ENCODE measurements at places on chromosomes 6 and 20. TPM values are rescaled to one million over a fixed set of nuclear protein-coding genes. Genes with fewer than 3 reads are reported as not detected.

- no peak for DNase-seq
Observed at GRCh38 chr6:33781131-33781975, 7.6 kb downstream of the LEMD2 start.

DNA sequence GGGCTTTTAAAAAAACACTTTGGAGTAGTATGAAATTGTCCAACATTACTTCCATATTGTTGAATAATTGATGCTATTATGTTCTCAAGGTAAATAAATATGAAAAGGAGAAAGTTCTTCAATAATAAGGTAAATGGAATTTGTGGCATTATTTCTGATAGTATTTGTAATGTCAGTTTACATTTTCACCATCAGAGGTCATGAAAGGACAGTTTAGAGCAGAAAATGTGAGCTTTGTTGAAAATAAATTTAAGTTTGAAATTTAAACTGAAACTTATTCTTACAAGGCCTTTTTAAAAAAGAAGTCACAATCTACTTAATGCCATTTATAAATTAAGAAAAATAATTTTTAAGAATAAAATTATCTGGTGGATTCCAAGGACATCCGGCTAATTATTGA, 15.8 kb upstream of the CEP162 start:
- no peak for DNase-seq

DNA sequence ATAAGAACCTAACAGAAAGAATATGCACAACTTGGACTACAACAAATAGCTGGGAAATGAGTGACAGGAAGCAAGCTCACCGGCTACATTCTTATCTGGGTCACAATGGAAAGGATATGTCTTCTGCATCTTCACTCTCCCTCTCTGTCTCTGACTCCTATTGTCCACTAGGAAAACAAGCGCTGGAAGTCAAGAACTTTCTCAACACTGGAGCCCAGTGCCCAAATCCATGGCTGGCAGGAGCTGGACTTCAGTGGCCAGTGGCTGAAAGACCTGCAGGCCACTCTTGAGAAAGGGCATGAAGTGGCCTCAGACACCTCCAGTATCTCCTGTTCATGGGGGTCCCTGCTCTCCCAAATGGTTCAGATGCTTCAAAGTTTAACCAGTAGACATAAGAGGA, 62.0 kb downstream of the FAM50B start:
- no peak for DNase-seq

GRCh38 chr6:25012657-25013056, 76.9 kb upstream of the RIPOR2 start:
- peak; percentile 92 for DNase-seq

- no peak for DNase-seq
Observed at GRCh38 chr6:136007345-136007744, 155.8 kb downstream of the PDE7B start.

DNA sequence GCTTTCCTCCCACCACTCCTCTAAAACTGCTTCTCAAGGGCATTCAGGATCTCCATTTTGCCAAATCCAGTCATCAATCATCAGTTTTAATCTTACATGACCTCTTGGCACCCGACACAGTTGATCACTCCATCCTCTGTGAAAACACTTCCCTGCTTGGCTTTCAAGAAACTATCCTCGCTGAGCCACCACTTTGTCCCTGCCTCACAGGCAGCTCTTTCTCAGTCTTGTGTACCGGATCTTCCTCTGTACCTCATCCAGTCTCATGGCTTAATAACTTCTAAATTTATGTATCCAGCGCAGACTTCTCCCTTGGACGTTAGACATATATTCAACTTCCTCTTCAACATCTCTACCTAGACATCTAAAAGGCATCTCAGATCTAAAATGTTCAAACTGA, 89.9 kb downstream of the BTBD9 start:
- no peak for DNase-seq

GRCh38 chr6:31547727-31548543, 527 bp downstream of the NFKBIL1 start:
- peak; percentile 33 for DNase-seq

GRCh38 chr6:33837971-33838665, 34.3 kb upstream of the MLN start:
- DNase-seq, result peak; percentile 69

DNA sequence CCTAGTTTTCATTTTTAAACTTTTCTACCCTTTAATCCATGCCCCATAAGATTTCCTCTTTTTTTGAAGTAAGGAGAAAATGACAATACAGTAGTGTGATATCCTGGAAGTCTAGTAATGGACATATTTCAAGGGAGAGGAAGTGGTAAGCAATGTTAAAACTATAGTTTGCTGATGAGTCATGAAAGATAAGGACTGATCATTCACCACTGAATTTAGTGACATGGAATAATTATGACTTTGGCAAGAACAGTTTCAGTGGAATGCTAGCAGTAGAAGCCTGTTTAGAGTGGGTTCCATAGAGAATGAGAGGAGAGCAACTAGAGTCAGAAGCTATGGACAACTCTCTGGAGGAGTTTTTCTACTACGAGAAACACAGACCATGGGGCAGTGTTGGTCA, 24.9 kb upstream of the SLC2A12 start:
- peak; percentile 28 for DNase-seq

GRCh38 chr6:33343953-33344611, 26.5 kb upstream of the ZBTB22 start:
- DNase-seq, result no peak

GRCh38 chr20:15179381-15179780, 842.0 kb upstream of the FLRT3 start:
- no peak for DNase-seq

GRCh38 chr6:24252280-24252679, 105.6 kb downstream of the DCDC2 start:
- no peak for DNase-seq

Gene BPIFB2
- not detected for total RNA-seq

Gene ENPP5
- total RNA-seq, result 0.43 TPM

Gene RNF144B
- total RNA-seq, result 0.97 TPM

Gene SLC2A10
- 45.4 TPM for total RNA-seq

Gene OR2H1
- not detected for total RNA-seq

Gene SULF2
- total RNA-seq, result 3.5 TPM

Gene EHMT2
- 38.0 TPM for total RNA-seq

Gene SPINT3
- total RNA-seq, result not detected

Gene DLGAP4
- total RNA-seq, result 15.5 TPM

Gene THBS2
- total RNA-seq, result 478 TPM

Gene DLL1
- total RNA-seq, result 0.86 TPM
